ENCODE measurements at places on chromosomes 6 and 20. TPM values are rescaled to one million over a fixed set of nuclear protein-coding genes. Genes with fewer than 3 reads are reported as not detected.

NUDT3 gene
- total RNA-seq = 21.6 TPM

HLA-DRB5 gene
- not detected for total RNA-seq

MLN gene
- total RNA-seq = not detected

AIF1 gene
- not detected for total RNA-seq

PDYN gene
- total RNA-seq = not detected

SMOC2 gene
- 56.3 TPM for total RNA-seq

MLIP gene
- not detected for total RNA-seq

BPI gene
- 0.68 TPM for total RNA-seq

FAXC gene
- 8.0 TPM for total RNA-seq

GNAS-AS1 gene
- 1.1 TPM for total RNA-seq
